Keratinocyte (primary cell): ENCODE measurements at places on chromosomes 3 and 15. TPM values are rescaled to one million over a fixed set of nuclear protein-coding genes. Genes with fewer than 3 reads are reported as not detected.

- no peak for DNase-seq
These were observed 132.9 kb downstream of the TPRG1 start for GRCh38 chr3:189304465-189305351.

- DNase-seq: no peak
These were observed 245.5 kb upstream of the MDFIC2 start for GRCh38 chr3:70557976-70558375.

GRCh38 chr3:118842147-118842863, 192.3 kb downstream of the IGSF11 start:
- DNase-seq: no peak

DNA sequence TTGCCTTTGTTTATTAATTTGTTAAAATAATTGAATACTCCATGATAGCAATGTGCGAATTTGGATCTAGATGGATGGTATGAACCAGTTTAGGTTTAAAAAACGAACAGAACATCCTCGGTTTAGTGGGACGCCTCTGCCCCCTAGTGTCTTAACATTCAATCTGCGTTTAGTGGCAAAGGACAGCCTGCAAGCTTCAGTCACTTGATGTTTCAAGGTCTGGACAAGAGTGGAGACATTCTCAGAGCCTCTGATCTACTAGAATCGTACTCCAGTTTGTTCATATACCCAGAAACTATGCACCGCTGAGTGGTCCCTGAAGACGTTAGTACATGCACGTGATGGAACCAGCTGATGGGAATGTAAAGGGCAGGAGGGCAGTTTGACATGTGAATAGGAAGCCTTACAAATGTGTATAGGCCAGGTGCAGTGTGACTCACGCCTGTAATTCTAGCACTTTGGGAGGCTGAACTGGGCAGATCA, 17.8 kb upstream of the ATP13A4 start:
- no peak for DNase-seq

The WDR49 gene
- polyA plus RNA-seq: 0.01 TPM in 1 of 3 replicates, not detected in the others
